ENCODE measurements at places on chromosomes 6 and 20. TPM values are rescaled to one million over a fixed set of nuclear protein-coding genes. Genes with fewer than 3 reads are reported as not detected.

- DNase-seq: no peak
Observed at GRCh38 chr20:23670361-23670760, 18.5 kb downstream of the CST4 start.

DNA sequence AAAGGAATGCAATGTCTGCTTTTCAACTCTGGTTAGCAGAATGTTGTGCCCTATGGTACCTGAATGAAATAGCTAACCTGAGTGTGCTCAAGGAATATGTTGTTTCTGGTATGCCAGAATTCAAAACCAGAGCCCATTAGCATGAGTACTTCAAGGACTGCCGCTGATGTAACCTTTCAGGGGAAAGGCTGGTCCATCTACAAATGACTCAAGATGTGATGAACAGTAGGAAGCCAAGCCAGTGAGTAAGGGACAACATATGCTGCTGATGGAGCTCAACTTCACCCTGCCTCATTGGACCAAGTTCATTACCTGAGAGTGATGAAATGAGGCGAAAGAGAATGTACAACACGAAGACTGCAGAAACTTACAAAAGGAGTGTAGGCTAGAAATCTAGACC, 95.7 kb upstream of the BMP2 start:
- no peak for DNase-seq

DNA sequence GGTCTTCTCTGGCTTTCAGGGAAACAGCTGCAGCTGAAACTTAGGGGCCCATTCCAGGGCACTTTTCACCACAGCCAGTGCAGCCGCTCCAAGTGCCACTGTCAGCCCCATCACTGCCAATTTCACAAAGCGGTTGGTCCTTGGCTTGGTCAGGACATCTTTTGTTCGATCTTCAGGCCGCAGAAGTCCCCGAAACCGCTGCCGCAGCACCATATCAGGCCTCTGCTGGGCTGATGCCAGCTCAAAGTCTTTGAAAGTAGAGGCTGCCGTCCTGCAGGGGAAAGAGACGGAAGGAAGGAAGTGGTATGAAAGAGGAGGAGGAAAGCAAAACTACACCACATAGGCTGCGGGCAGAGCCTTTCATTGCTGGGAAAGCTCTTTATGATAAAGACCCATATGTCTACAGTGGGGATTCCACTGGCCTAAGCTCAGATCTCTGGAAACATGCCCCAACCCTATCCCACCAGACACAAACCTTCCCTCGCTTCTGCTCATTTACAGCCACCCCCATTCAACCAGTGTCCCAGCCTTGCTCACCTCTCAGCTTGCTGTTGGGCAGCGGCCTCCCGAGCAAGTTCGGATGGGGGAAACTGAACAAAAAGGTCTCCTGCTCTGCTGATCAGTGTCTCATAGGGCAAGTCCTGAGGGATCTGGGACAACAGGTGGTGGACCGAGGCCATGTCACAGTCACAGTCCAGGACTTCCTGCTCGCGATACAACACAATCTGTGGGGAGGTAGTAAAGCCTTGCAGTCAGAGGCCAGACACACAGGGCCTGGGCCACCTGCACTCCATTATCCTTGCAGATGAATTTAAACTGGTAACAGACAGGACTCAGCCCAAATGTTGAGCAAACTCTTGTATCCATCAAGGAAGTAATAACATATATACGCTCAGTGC, 23.5 kb downstream of the TBC1D20 start:
- no peak for DNase-seq

DNA sequence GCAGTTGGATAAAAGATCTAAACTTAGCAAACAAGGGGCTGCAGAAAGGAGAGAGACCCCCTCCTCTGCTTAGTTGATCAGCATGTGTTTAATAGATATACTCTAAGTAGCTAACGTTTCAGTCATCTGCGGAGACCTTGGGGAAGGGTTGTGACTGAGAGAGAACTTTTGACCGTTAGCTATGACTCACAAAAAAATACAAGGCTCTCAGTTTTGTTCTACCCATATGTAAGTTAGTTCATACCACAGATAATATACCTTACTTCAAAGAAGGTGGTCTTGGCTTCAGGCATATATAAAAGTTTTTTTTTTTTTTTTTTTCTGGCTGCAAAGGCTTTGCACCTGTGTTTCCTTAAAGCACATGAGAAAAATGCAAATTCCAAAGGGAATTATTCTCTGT, 258.9 kb downstream of the GJA1 start:
- peak; percentile 67 for DNase-seq

DNA sequence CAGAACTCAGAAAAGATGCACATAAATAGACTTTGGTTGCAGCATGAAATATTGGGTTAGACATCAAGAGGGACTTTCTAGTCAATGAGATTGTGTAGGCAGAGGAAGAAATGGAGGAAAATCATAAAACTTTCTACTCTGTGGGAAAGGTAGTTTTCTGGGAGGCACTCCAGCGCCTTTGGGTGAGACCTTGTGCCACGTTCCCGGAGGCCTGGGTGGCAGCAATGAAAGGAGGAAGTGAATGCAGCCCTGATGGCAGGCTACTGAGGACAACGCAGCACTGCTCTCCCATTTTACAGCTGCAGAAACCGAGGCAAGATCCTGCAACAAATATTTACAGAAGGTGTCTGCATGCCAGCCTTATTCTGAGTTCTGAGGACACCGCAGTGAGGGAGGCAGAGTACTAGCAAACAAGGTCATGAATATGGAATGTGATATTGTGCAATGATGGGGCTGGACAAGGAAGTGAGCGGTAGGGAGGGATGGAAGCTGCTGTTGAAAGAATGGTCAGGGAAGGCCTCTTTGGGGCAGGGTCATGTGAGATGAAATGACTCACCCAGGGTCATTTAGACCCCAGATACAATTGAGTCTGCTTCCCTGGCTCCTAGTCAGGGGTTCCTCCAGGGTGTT, 159.1 kb downstream of the TFAP2C start:
- DNase-seq: peak; percentile 98

- DNase-seq: no peak
Observed at GRCh38 chr6:38155621-38156204, 336.2 kb downstream of the ZFAND3 start.

DNA sequence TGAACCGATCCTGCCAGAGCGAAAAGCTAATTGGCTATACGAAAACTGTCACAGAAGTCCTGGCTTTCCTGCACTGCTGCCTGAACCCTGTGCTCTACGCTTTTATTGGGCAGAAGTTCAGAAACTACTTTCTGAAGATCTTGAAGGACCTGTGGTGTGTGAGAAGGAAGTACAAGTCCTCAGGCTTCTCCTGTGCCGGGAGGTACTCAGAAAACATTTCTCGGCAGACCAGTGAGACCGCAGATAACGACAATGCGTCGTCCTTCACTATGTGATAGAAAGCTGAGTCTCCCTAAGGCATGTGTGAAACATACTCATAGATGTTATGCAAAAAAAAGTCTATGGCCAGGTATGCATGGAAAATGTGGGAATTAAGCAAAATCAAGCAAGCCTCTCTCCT, 14.2 kb downstream of the CCR6 start:
- DNase-seq: no peak

GRCh38 chr6:117494283-117494682, 11.8 kb downstream of the DCBLD1 start:
- DNase-seq: no peak

- no peak for DNase-seq
Observed at GRCh38 chr6:150865043-150865405, 478 bp upstream of the MTHFD1L start.

GRCh38 chr20:17467120-17467655, 64.0 kb downstream of the BFSP1 start:
- no peak for DNase-seq

DNA sequence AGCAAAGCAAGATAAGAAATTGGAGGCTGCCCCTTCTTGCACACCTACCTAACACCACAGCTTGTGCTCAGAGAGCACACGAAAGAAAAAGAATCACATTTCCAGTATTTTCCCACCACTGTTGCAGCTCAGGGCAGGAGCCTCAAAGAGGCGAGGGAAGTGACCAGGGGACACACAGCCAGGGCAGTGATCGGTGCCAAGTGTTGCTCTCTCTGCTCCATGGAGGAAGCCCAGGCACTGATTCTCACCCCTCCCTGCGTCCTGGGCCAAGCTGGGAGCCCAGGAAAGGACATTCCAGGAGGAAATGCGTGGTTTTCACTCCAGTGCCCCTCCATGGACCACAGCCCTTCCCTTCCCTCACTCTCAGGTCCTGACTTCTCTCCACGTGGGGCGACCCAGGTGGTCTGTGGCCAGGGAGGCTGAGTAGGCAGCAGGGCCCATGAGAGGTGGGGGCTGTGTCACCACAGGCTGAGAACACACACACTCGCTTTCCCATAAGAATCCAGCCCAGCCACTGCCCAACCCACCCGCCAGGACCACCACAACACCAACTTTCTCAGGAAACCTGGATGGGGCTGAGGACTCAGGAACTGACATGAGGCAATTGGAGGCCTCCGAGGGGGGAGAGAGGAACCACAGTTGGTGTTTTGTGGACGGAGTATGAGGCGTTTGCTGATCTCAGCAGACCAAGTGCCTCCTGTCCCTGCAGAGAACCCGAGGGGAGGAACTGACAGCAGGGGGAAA, 81.7 kb upstream of the MAFB start:
- no peak for DNase-seq

GRCh38 chr6:126890055-126890454, 228.4 kb upstream of the RSPO3 start:
- DNase-seq: no peak

GRCh38 chr6:5996714-5997419, 9.9 kb downstream of the NRN1 start:
- DNase-seq: no peak

GRCh38 chr6:401994-402640, 10.6 kb downstream of the IRF4 start:
- no peak for DNase-seq

- no peak for DNase-seq
Observed at GRCh38 chr20:8749101-8749500, 319.8 kb upstream of the PLCB4 start.

- DNase-seq: no peak
Observed at GRCh38 chr20:37574199-37574890, 46.7 kb upstream of the BLCAP start.

DNA sequence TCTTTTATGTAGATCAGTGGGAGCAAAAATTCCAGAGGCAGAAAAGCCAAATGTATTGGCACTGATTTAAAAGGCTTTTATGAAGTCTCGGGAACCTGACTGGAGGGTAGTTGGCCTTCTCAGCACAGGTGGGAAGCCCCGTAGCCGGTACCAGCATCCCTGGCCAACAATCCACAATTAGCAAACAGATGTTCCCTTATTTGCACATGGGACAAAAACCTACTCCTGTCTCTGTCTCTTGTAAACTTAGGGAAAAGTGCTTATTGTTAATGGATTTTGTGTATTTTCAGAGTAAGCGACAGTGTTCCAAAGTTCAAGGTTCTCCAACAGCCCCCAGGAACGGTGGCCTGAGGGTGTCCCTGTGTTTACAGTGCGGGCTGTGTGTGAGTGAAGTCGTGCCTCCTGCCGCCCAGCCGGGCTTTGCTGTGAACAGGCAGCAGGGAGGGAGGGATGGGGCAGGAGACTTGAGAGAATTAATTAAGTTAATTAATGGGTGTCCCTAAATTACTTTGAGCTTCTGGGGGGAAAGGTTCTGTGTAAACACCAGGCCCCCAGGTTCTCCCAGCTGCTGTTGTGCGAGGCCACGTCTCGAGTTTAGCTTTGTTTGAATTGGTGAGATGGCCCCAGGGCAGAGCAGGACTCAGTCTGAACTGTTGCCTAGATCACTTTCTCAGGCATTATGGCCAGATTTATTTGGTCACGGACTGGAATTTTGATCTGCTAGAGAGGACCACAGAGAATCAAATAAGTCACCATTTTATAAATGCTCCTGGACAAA, 3.9 kb downstream of the SYNJ2 start:
- DNase-seq: no peak

- DNase-seq: peak; percentile 38
Observed at GRCh38 chr20:26216025-26216424, 519.4 kb upstream of the ZNF337 start.

- DNase-seq: no peak
Observed at GRCh38 chr6:139679516-139680179, 305.2 kb upstream of the CITED2 start.

DNA sequence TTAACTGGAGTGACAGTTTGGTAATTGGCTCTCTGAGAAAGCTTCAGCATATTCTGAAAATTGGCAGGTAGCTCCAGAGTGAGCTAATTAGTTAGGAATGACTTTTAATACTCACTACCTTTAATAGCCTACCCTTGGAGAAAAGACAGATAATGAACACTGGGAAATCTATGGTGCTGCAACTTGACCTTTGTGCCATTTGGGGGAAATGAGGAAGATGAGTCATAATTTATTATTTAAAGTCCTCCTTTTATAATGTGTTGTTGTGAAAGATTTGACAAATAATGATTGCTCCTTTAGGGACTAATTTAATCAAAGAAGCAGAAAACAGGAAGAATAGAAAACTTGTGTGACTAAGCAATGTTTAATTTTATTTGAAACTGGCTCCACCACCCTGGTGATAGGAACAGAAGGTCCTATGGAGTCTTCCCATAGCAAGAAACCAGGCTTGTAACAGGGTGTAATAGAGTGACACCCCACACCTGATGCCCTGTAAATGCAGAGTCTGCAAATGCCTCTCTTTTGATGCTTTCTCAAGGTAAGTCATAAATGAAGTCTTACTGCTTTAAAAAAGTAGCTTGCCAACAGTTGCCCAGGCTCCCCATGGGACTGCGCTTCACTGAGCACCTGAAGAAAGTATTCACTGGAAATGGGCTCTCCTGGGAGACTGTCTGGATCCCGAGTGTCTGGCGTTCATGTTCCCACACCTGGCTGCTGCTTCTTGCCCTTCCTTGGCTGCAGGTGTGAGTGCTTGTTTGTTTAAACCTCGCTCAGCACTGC, 134.4 kb downstream of the LRRC1 start:
- DNase-seq: peak; percentile 69

- no peak for DNase-seq
Observed at GRCh38 chr6:125009578-125009977, 47.3 kb downstream of the RNF217 start.

GRCh38 chr6:164098857-164099267, 684.3 kb downstream of the QKI start:
- no peak for DNase-seq

GRCh38 chr6:7505189-7505699, 36.2 kb upstream of the DSP start:
- DNase-seq: peak; percentile 96

DNA sequence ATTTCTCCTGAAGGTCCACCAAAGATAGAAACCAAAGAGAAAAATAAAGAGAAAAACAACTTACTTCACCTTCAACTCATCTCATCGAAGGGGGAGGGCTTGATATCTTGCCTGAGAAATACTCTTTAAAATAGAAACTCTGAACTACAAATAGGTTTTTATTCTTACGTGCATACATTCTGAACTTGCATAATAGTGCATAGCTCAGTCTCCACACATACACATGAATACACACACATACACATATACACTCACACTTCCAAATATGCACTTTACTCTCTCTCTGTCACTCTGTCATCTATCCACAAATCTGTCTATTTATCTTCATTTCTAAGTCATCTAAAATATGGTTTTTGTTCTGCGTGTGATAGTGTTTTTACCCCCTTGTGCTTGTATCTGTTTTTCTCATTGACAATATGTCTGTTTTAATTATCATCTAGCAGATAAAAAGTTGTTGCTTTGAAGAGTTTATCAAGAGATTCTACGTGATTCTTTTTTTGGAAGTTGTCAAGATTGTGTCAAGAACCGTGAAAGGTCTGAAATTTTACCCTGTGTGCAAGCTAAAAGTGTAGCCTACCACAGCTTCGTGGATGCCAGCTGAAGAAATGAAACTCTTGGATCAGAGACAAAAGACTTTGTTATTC, 468.8 kb downstream of the EPM2A start:
- no peak for DNase-seq

Gene STAU1
- 65.9 TPM for total RNA-seq

Gene CTCFL
- not detected for total RNA-seq

Gene CDH4
- 5.5 TPM for total RNA-seq

Gene CEBPB
- 26.8 TPM for total RNA-seq

Gene SLC18B1
- total RNA-seq: 7.3 TPM

Gene PBOV1
- total RNA-seq: not detected

Gene LST1
- total RNA-seq: not detected

Gene ABHD16B
- total RNA-seq: not detected

All from A172 (cell line).